Testis (tissue), 5 donors: ENCODE measurements at places on chromosomes 4 and X. TPM values are rescaled to one million over a fixed set of nuclear protein-coding genes. Genes with fewer than 3 reads are reported as not detected.

DNA sequence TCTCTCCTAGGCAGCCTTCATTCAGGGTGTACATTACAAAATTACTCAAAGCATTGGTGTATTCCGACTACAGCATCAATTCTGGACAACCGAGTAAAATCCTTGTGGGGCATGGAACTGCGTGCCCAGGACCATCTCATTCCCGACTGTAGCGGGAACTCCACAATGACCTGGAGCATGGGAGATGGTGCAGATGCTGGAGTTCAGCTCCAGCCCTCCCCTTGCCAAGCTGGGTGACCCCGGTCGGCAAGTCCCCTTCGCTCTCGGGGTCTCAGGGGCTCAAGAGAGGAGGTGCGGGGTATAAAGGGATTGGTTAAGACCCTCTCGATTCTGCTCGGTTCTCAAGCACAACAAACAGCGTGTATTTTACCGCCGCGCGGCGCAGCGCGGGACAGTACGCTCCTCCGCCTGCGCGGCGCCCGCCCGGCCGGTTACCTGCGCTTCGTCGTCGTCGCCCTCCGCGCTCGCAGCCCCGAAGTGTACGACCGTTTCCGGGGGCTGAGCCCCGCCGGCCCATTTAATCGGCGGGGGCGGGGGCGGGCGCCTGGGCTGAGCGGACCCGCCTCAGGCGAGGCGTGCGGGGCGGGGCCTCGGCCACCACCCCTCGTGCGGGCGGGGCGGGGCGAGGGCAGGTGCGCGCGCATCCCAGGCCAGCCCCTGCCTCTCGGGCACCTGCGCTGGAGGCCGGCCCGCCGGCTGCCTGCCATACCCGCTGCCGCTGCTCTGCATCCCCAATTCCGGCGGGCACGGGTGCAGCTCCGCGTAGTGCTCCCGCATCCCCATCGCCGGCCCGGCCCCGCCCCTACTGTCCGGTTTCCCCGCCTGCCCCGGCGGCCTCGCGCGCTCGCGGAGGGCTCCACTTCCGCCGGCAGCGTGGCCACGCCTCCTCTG is at the start of gene G6PD:
G6PD (minus strand) TSS at position 493 of the 891 bp plus-strand sequence. CDS start 691 bp downstream, outside the sequence.
- H3K27me3 ChIP-seq = no peaks in the 10 kb centered on the region
- H3K36me3 ChIP-seq = no peaks in the 10 kb centered on the region
- H3K4me3 ChIP-seq = peak within 1 kb of the TSS; percentile 64
- peak within 1 kb of the TSS; percentile 80 for H3K27ac ChIP-seq
- DNase-seq = peak; percentile 75

DNA sequence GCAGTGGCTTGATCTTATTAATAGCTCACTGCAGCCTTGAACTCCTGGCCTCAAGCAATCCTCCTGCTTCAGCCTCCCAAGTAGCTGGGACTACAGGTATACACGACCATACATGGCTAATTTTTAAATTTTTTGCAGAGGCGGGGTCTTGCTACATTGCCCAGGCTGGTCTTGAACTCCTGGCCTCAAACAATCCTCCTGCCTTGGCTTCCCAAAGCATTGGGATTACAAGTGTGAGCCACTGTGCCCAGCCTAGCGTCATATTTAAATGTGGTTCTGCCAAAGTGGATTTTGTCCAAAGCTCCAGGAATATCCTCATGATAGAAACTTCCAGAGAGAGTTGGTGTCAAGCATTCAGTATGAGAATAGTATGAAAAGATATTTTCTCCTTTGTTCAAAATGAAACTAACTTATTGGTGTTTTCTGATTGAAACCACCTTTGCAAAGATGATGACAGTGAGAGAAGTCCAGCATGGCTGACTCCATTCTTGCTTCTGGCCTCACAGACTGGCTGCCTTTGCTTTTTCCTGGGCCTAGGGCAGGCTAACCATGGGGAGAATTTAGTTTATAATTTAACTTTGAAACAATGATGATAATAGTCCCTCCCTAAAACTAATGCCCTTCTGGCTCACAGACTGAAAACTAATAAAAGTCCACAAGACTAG is 129.0 kb downstream of the C4orf51 start:
- H3K27me3 ChIP-seq = no peaks in the 10 kb centered on the region
- no peak overlapping the region for H3K27ac ChIP-seq
- no peak overlapping the region for H3K4me3 ChIP-seq
- no peaks in the 10 kb centered on the region for H3K4me1 ChIP-seq

DNA sequence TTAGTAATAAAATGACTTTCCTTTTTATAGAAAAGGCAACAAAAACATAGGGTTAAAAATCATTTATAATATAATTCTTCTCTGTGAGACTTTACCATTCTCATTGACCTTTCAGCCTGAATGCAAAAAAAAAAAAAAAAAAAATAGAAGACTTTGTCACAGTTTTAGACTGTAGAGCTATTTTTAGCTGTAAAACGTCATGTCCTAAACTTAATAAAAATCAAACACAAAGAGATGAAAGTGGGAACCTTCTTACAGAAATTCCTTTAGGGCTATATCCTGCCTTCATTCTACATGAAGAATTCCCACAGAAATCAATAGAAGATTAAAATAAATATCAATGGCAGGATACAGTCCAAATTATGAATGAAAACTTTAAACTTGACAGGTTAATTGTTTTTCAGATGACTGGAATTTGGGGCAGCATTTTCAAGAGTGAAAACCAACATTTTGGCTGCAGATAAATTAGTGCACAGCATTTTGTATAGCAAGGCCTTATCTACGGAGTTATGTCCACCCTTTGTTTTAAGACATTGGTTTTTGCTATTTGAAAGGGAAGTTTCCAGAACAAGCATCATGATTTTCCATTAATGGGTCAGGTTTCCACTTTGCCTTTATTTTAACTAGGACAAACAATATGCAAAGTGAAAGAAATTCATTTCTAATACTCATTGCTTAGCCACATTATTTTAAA is 219.5 kb downstream of the SPCS3 start:
- DNase-seq = no peak
- H3K27me3 ChIP-seq = no peaks in the 10 kb centered on the region
- no peak overlapping the region for H3K27ac ChIP-seq
- no peaks in the 10 kb centered on the region for H3K4me1 ChIP-seq
- no peaks in the 10 kb centered on the region for H3K36me3 ChIP-seq
- H3K4me3 ChIP-seq = no peak overlapping the region

- no peaks in the 10 kb centered on the region for H3K36me3 ChIP-seq
- no peaks in the 10 kb centered on the region for H3K4me1 ChIP-seq
- DNase-seq = no peak
- no peaks in the 10 kb centered on the region for H3K27me3 ChIP-seq
- H3K27ac ChIP-seq = no peak within 1 kb of the TSS
These were observed at the start of gene SERTM2 for GRCh38 chrX:111511477-111511876. TSS of gene SERTM2 (plus strand) at chrX:111511645. CDS start at chrX:111518858, 7,213 bp downstream.

- H3K27me3 ChIP-seq = no peaks in the 10 kb centered on the region
- H3K4me1 ChIP-seq = no peaks in the 10 kb centered on the region
- H3K36me3 ChIP-seq = no peaks in the 10 kb centered on the region
These were observed 31.6 kb downstream of the TIGD2 start for GRCh38 chr4:89142691-89143669.

GRCh38 chr4:163665521-163666331 is 171.2 kb downstream of the TMA16 start:
- no peaks in the 10 kb centered on the region for H3K27me3 ChIP-seq
- H3K4me3 ChIP-seq = no peak overlapping the region
- no peaks in the 10 kb centered on the region for H3K36me3 ChIP-seq
- H3K27ac ChIP-seq = no peak overlapping the region
- DNase-seq = no peak

GRCh38 chr4:108360754-108361445 is 192.2 kb upstream of the LEF1 start:
- H3K4me1 ChIP-seq = peaks cover 3% of the 10 kb centered on the region
- no peaks in the 10 kb centered on the region for H3K36me3 ChIP-seq

GRCh38 chr4:139684351-139684750 is 18.7 kb downstream of the MGST2 start:
- H3K4me3 ChIP-seq = no peak overlapping the region
- no peaks in the 10 kb centered on the region for H3K27me3 ChIP-seq
- H3K4me1 ChIP-seq = peaks cover 17% of the 10 kb centered on the region
- DNase-seq = no peak
- no peaks in the 10 kb centered on the region for H3K36me3 ChIP-seq
- no peak overlapping the region for H3K27ac ChIP-seq

- DNase-seq = no peak
- no peaks in the 10 kb centered on the region for H3K36me3 ChIP-seq
- H3K4me1 ChIP-seq = no peaks in the 10 kb centered on the region
- no peaks in the 10 kb centered on the region for H3K27me3 ChIP-seq
- H3K27ac ChIP-seq = no peak overlapping the region
These were observed 394.0 kb downstream of the DTHD1 start for GRCh38 chr4:36675436-36675835.

- no peaks in the 10 kb centered on the region for H3K36me3 ChIP-seq
- H3K27me3 ChIP-seq = no peaks in the 10 kb centered on the region
- no peak for DNase-seq
- no peak overlapping the region for H3K27ac ChIP-seq
- H3K4me3 ChIP-seq = no peak overlapping the region
These were observed 7.9 kb downstream of the PDLIM5 start for GRCh38 chr4:94459462-94460161.

- no peaks in the 10 kb centered on the region for H3K4me1 ChIP-seq
- H3K4me3 ChIP-seq = no peak overlapping the region
- no peaks in the 10 kb centered on the region for H3K36me3 ChIP-seq
- no peak overlapping the region for H3K27ac ChIP-seq
These were observed 349.4 kb downstream of the FAT4 start for GRCh38 chr4:125663896-125664767.

DNA sequence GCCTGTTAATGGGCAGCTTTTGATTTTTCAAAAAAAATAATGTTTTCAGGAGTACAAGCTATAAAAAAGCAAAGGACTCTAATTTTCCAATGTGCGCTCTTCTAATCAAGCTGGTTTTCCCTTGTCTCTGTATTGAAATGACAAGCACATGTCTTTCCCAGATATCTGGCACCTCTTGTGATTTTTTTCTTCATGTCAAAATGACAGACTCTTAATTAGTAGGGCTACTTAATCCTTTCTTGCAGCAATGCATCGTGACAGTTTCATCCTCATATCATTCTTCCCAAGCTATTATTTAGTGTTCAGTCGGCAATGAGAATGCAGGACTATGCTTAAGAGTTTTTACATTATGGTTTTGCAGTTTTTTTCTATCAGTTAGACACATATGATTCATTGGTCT is 139.5 kb downstream of the MAGEC1 start:
- H3K4me1 ChIP-seq = no peaks in the 10 kb centered on the region
- no peak overlapping the region for H3K27ac ChIP-seq
- no peak for DNase-seq
- H3K36me3 ChIP-seq = no peaks in the 10 kb centered on the region
- H3K4me3 ChIP-seq = no peak overlapping the region

GRCh38 chr4:10102474-10103332 is 13.9 kb downstream of the WDR1 start:
- H3K36me3 ChIP-seq = no peaks in the 10 kb centered on the region
- no peak overlapping the region for H3K4me3 ChIP-seq
- H3K27ac ChIP-seq = no peak overlapping the region

DNA sequence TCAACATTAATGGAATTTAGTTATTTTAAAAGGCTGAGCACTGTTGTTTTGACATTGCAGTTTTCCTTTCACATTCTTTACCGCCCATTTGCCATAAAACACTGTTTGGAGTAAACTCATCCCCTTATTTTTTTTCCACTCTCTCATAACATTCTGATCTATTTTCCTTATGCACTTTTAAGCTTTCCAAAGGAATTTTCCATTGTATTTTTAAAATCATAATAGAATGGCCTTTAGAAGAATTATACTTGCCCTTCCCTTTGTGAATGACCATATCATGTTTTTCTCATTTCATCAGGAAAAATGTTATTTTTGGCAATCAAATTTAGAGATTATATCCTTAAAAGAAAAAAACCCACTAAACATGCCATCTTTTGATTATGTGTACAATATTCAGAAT is 1074.2 kb downstream of the STIM2 start:
- no peaks in the 10 kb centered on the region for H3K36me3 ChIP-seq
- no peak for DNase-seq
- no peak overlapping the region for H3K4me3 ChIP-seq

DNA sequence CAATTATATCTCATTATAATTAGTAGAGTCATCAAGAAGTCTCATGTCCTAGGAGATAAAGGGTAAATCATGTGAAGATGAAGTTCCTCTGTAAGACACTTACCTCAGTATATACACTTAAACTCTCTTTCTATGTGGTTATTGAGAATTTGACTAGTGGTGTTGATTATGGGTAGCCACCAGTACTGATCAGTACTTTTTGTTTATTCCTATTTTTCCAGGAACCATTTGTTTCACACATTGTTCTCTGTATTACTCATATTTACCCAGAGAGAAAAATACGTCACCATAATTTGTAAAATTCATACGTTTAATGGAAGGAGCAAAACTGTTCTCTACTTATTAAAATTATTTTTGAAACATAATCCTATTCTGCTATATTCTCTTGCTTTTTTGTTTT is 55.8 kb upstream of the PRDM8 start:
- H3K4me3 ChIP-seq = no peak overlapping the region
- DNase-seq = no peak
- no peaks in the 10 kb centered on the region for H3K27me3 ChIP-seq
- no peaks in the 10 kb centered on the region for H3K4me1 ChIP-seq

DNA sequence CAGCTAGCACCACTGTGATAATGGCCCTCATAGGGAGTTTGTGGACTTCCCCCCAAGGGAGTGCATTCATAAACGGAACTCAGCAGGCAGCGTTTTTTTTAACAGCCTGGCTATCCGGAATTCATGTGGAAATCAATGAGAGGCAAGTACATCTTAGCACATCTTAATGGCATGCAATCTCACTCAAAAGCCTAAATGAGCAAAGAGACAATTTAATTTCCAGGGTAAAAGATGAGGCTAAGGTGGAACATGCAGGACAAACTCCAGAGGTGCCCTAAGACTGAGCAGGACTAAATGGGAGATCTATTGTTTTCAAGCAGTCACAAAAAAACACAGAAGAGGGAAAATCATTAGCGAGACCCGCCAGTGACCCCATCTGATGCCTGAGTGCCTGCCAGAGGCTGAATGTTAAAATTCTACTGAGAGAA is 243.5 kb upstream of the KCNIP4 start:
- no peak overlapping the region for H3K4me3 ChIP-seq
- no peaks in the 10 kb centered on the region for H3K36me3 ChIP-seq
- H3K27ac ChIP-seq = no peak overlapping the region
- no peaks in the 10 kb centered on the region for H3K27me3 ChIP-seq

DNA sequence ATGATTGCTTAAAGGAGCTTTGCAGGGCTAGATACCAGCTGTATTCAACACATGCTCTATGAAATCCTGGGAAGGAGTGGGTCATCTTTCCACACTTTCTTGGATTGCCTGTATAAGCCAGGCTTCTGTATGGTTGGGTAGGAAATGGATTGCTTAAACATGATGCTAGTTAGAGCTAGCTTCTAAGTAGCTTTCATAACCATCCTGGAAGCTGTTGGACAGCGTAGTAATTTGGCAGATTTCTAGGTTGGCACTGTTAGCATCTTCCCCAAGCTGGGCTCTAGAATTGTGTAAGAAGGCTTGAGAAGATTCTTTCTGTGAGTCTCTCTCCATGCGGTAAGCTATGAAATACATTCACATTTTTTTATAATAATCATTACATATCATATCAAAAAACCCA is 127.3 kb downstream of the LINC00632 start:
- no peak overlapping the region for H3K27ac ChIP-seq
- no peak for DNase-seq
- H3K4me3 ChIP-seq = no peak overlapping the region
- no peaks in the 10 kb centered on the region for H3K27me3 ChIP-seq

The OTUD6A gene
- 8.1 TPM for polyA plus RNA-seq

The SPIN2A gene
- polyA plus RNA-seq = 0.34 TPM

The HMX1 gene
- 0.65 TPM for polyA plus RNA-seq

The ASMT gene
- polyA plus RNA-seq = not detected

The FGF5 gene
- not detected for polyA plus RNA-seq

The HTRA3 gene
- polyA plus RNA-seq = 17.3 TPM

The HTT gene
- 45.2 TPM for polyA plus RNA-seq

The CYSLTR1 gene
- polyA plus RNA-seq = 0.57 TPM

The YY2 gene
- 8.3 TPM for polyA plus RNA-seq
